ENCODE measurements at places on chromosomes 16 and 17. TPM values are rescaled to one million over a fixed set of nuclear protein-coding genes. Genes with fewer than 3 reads are reported as not detected.

HOXB5 gene
- total RNA-seq = not detected

DNA sequence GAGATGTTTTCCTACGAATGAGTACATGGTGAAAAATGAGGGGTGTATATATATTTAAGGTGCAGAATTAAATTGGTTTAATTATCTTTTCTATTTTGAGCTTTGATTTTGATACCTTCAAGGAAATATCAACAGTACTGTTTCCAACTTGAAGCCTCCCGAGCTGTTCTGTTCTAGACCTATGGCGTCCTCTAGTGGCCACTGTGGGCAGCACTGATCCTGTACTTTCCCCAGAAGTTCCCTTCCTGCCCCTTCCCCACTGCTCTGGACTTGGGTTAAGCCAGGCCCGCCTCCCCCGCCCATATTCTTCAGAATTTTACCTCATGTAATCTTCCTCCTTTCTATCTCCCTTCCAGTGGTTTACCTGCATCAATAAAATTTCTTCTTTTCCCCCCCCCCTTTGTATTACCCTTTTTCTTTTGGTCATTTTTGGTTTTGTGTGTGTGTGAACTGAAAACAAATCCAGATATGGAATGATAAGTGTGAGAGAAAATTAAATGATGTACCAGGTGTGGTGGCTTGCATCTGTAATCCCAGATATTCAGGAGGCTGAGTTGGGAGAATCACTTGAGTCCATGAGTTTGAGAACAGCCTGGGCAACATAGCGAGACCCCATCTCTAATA is 1643.5 kb downstream of the TP53TG3F start:
- no peak for DNase-seq

DNA sequence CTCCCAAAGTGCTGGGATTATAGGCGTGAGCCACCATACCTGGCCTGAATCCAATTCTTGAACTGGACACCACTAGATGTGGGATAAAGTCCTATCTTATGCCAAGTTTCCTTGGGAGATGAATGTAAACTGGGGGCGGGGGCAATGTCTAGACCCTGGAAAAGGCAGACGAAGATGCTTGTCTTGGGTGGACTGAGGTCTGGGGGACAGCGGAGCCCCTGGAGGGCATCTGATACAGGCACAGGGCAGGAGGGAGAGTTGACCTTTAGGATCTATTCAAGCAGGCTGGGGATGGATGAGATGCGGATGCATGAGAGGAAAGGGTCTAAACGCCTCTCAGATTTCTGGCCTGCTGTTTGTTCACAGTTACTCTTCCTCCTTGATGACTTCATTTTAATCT is 11.7 kb downstream of the C1QTNF1 start:
- DNase-seq = no peak

LRRC37A3 gene
- total RNA-seq = 3.0 TPM

KRTAP2-1 gene
- total RNA-seq = not detected

GRCh38 chr16:19898924-19899604 is 14.4 kb upstream of the GPRC5B start:
- DNase-seq = no peak

DNA sequence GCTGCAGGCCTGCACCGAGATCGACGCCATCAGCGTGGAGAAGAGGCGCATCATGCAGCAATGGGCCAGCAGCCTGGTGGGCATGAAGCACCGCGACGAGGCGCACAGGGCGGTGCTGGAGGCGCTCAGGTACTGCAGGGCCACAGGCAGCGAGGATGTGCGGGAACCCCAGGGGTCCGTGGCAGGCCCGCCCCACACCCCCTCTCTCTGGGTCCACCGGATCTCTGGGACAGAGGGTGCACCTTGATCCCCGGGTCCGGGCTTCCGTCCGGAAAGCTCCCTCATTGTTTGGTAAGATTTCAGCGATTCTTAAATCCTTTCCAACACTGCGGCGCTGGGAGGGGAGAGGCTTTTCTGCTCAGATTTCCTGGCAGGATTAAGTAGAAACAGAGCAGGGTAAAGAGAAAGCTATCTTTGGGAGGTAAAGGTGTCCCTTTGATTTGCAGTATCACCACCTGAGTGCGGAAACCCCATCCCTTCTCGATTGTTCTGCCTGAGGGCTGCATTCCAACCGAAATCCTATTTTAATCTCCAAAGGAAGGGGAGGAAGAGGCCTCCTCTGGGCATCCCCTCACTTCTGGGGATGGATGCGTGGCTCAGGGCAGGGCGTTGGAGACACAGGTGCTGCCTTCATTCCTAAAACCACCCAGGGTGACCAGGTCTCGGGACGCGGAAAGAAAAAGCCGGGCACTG is 29.2 kb downstream of the CCDC40 start:
- no peak for DNase-seq

DNA sequence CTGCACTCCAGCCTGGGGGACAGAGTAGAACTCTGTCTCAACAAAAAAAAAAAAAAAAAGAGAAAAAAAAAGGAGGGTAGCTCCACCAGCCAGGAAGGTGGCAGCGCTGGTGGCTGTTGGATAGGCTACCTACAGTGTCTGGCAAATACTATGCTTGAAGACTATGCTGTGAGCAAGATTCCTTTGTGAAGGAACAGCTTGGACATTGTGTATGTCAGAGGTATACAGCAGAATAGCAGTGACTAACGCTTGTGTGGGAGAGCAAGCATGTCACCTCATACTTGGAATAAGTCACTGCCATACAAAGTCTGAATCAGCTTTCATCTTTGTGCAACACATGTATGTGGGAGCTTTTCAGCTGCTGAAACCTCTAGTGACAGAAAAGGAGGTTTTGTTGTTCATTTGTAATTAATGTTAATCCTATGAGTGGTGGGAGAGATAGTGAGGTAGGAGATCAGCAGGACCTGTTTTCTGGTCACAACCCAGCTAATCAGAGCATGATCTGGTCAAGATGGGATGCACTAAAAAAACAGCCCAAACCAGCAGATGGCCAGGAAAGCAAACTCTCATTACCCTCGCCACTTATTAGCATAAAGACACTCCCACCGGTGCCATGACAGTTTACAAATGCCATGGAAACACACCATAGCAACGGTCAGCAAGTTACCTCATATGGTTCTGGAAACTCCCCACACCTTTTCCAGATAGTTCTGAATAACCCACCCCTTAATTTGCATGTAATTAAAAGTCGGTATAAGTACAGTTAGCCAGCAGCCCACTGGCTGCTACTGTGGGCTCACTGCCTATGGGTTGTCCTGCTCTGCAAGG is 6.8 kb upstream of the ITGAD start:
- no peak for DNase-seq

MT4 gene
- not detected for total RNA-seq

- DNase-seq = no peak
Measured at GRCh38 chr16:75053791-75054555, 55.1 kb downstream of the ZNRF1 start.

DNA sequence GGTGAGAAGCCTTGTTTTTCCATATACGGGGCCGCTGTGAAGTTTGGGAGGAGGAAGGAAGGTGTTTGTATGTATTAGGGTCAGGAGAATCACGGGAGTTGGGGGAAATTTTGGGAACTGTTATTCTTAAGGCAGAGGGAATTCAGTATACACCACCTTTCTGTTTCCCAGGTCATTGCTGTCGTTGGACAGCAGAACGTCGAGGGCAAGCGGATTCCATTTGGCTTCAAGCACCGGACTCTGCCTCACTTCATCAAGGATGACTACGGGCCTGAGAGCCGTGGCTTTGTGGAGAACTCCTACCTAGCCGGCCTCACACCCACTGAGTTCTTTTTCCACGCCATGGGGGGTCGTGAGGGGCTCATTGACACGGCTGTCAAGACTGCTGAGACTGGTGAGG is 17.6 kb downstream of the POLR2A start:
- DNase-seq = no peak

DNA sequence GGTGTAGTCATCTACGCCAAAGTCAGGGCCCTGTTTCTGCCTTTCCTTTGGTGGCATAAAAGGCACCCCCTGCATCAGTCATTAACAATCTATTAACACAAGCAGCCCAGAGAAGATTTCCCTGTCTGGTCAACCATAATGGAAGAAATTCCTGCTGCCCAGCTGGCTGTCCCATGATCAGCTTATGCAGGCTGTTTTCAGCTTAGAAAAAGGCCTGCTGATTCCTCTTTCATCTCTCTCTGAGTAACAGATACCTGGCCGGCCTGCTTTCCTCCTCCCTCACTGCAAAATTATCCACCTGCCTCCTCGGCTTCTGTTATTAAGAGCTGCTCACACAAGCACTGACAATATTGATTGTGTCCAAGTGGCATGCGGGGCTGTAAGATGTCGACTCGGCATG is 70.3 kb upstream of the MMP2 start:
- no peak for DNase-seq

DNA sequence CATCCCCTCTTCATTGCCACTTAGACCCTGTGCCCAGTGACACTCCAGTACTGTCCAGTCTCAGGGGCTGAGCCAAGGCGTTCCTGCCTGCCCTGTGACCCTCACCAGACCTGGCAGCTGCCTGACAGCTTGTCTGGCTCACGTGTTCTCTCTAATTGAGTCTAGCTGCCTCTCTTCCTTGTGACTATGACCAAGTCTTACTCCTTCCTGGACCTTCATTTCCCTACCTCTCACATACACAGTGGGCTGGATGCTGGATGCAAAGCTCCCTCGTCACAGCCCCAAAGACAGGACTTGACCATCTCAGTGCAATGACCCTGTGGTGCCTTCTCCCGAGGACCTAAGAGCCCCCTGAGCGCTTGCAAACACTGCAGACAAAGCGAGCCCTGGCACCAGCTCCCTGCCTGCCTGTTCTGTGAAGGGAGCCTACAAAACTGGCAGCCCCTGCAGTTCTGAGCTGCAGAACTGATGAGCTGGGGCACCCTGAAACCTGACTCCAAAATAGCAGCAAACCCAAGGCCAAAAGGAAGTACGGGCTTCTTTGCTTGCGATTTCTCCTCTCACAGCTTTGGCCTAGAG is 1.7 kb downstream of the DEXI start:
- no peak for DNase-seq

- no peak for DNase-seq
Measured at GRCh38 chr16:24978370-24978914, 36.7 kb downstream of the ARHGAP17 start.

DNA sequence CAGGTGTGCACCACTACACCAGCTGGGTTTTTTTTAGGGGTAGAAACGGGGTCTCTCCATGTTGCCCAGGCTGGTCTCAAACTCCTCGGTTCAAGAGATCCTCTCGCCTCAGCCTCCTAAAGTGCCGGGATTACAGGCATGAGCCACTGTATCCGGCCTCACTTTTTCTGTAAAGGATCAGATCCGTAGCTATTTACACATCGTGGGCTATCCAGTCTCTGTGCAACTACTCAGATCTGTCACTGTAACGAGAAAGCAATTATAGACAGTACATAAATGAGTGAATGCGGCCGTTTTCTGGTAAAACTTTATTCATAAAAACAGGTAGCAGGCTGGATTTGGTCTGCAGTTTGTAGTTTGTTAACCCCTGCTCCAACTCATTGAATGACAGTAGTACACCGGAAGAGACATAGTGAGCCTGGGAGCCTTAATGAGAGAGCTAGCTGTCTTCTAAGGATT is 44.5 kb downstream of the VMP1 start:
- no peak for DNase-seq

SLC35G6 gene
- total RNA-seq = not detected

DNA sequence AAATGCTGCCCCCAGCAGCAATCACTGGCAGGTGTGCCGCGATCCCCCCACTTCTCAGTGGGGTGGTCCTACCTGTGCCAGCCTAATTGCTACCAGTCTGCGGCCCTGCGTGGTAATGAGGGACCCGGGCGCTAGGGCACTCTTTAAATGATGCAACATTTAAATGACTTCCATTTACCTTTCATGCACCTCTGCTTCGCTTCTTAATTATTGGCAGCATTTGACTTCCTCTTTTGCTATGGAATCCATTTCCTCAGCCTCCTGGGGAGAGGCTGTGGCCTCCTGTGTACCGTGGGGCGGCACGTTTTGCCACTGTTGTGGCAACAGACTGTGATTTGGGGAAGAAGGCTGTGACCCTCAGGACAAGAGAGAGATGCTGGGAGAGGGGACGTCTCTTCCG is 86.1 kb downstream of the RPA1 start:
- no peak for DNase-seq

GRCh38 chr17:27481327-27481726 is 25.1 kb downstream of the KSR1 start:
- no peak for DNase-seq

GRCh38 chr17:20072692-20072992 is 63.5 kb downstream of the SPECC1 start:
- DNase-seq = no peak

- DNase-seq = no peak
Measured at GRCh38 chr17:82202981-82203380, 9.7 kb downstream of the CCDC57 start.

DNA sequence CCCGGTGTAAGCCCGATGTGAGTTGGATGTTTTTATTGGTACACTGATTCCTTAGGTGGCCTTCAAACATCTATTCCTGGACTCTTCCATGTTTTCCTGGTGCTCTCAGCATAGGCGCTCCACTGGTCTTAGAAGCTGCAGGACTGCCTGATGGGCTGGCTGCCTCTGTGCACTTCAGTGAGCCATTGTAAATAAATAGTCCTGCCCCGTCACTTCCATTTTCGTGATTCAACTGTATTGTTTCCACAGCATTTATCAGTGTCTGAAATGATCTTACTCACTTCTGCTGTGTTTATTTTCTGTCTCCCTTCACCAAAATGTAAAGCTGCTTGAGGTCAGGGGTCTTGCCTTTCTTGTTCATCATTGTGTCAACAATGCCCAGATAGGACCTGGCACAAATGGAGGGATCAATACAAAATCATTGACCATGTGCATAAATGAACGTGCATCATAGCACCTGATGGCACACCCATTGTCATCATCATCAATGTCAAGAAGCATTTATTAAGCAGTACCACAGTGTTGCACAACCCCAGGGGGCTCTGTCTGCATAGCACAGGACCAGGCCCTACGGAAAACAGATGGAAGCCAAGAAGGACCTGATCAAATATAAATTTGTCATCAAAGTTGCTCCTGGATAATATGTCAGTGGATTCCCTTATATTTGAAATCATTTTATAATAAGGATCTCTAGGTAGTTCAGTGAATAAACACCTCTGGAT is 66.6 kb upstream of the CPHXL start:
- no peak for DNase-seq

GRCh38 chr16:85461022-85461813 is 151.9 kb upstream of the GSE1 start:
- no peak for DNase-seq

- DNase-seq = no peak
Measured at GRCh38 chr17:37064956-37065355, 116.2 kb downstream of the AATF start.

- DNase-seq = no peak
Measured at GRCh38 chr17:64091116-64091515, 38.8 kb downstream of the ERN1 start.

- DNase-seq = no peak
Measured at GRCh38 chr16:65449526-65449925, 327.7 kb upstream of the CDH11 start.

CFDP1 gene
- 51.0 TPM for total RNA-seq

GRCh38 chr16:49369651-49370611 is 3.7 kb upstream of the C16orf78 start:
- DNase-seq = no peak

GRCh38 chr17:77165577-77165976 is 24.8 kb downstream of the SEC14L1 start:
- no peak for DNase-seq

GRCh38 chr17:41403404-41404023 is 6.1 kb upstream of the KRT31 start:
- DNase-seq = peak; percentile 19

BORCS6 gene
- 13.4 TPM for total RNA-seq
